Activated T-cell treated with anti-CD3 and anti-CD28 coated beads, Interleukin-2, amount 50 U/mL, for 24 hours (primary cell): ENCODE measurements at places on chromosomes 12 and 14.

DNA sequence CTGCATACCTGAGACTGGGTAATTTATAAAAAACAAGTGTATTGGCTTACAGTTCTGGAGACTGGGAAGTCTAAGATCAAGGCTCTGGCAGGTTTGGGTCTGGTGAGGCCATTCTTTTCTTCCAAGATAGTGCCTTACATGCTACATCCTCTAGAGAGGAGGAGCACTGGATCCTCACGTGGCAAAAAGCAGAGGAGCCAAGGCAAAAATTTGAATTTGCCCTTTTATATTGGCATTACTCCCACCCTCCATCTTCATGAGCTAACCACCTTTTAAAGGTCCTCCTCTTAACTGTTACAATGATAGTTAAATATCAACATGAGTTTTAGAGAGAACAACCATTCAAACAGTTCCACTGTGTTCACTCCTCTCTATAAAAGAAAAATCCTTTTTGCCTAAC lies 286.3 kb upstream of the SEL1L start:
- no peak for DNase-seq

- no peak for DNase-seq
These were observed 2.7 kb downstream of the JAG2 start for GRCh38 chr14:105165761-105166485.

- DNase-seq, result no peak
These were observed 52.9 kb downstream of the DUSP6 start for GRCh38 chr12:89299417-89299816.

GRCh38 chr14:62179367-62180018 lies 417.3 kb downstream of the SNAPC1 start:
- no peak for DNase-seq

- no peak for DNase-seq
These were observed 36.3 kb upstream of the BICD1 start for GRCh38 chr12:32070370-32070769.
